ENCODE measurements at places on chromosomes 1 and 21. TPM values are rescaled to one million over a fixed set of nuclear protein-coding genes. Genes with fewer than 3 reads are reported as not detected.

- DNase-seq, result no peak
These were observed 879 bp upstream of the WLS start for GRCh38 chr1:68233202-68233601.

GRCh38 chr1:35577071-35577998 lies 4.2 kb downstream of the TFAP2E start:
- DNase-seq, result no peak

- DNase-seq, result no peak
These were observed 5.7 kb downstream of the DNAJC11 start for GRCh38 chr1:6695868-6696267.

- no peak for DNase-seq
These were observed 183.5 kb downstream of the HMCN1 start for GRCh38 chr1:185917646-185918045.

DNA sequence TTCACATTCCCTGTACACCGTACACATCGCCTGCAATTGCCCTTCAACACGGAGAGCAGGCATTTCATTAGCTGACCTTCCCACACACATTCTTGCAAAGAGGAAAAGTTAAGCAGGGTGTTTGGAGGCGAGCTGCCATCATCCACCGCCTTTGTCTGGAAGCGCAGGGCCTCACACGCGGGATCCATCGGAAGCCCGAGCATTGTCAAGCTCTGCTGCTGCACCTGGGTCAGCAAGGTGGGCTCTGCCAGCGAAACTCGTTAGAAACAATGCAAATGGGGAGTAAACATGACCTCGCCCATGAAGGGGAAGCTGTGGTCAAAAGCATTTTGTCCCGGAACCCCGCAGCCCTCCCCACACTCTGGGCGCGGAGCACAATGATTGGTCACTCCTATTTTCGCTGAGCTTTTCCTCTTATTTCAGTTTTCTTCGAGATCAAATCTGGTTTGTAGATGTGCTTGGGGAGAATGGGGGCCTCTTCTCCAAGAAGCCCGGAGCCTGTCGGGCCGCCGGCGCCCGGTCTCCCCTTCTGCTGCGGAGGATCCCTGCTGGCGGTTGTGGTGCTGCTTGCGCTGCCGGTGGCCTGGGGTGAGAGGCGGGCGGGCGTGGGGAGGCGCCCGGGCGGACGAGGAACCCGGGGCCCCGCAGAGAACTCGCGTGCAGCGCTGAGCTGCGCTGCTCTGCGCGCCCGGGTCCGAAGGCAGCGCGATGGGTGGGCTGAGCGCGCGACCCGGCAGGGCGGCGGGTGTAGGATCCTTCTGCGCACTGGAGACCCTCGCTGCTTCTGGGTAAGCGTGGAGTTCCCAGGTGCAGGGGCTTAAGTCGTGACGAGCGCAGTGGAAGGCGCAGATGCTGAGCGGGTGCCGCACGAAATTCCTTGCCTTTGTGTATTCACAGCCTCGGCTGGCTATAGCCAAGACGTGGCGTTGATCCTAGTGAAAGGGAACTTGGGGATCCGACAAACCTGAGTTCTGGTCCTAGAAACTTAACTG lies at the start of gene CR1:
Gene CR1 (plus strand): TSS at position 357 of the 992 bp plus-strand sequence. CDS start 111 bp downstream, at position 468.
- DNase-seq, result peak; percentile 5

DNA sequence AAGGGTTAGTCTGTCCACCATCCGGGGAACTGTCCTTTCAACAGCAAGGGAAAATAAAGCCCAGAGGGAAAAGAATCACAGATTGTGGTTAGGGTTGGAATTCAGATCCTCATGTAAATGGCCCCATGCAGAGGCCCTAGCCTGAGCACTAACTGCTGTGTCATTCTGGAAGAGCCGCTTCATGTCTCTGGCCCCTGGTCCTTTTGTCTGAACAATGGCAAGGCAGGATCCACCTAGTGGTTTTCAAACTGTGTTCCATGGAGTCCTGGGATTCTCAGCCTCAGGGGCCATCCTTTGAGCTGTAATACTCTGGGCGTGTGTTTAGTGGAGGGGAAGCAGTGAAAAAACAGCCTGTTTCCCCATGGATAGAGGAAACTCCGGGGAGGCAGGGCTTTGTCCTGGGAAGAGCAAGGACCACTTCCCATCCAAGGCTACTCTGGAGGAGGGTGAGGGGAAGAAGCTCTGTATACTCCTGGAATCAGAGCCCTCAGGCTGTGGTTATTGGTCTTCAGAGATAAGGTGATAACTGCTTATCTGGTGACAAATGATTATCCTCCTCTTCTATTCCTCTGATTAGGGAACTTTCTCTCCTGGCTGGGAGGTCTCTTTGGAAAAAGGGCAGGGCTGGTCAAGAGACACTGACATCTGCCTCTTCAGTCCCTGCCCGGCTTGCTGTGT lies 19.2 kb downstream of the PAX7 start:
- no peak for DNase-seq

DNA sequence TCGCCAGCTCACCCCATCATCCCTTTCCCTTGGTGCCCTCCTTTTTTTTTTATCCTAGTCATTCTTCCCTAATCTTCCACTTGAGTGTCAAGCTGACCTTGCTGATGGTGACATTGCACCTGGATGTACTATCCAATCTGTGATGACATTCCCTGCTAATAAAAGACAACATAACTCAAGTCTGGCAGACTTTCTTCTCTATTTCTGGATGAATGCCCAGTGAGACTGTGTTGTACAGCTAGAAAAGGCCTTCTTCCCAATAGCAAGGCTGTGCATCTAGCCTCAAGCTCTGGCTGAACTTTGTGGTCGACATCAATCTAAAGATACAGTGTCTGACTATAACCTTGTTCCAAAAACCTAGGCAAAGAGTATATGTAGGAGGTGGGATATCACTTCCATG lies 6.4 kb downstream of the IL24 start:
- DNase-seq, result no peak

GRCh38 chr1:165768513-165769394 lies at the start of gene TMCO1:
TSS of gene TMCO1 (minus strand) at chr1:165768868. CDS start at chr1:165768751, 117 bp downstream.
- DNase-seq, result peak; percentile 83

- no peak for DNase-seq
These were observed 72.1 kb downstream of the NEK7 start for GRCh38 chr1:198228925-198229324.

DNA sequence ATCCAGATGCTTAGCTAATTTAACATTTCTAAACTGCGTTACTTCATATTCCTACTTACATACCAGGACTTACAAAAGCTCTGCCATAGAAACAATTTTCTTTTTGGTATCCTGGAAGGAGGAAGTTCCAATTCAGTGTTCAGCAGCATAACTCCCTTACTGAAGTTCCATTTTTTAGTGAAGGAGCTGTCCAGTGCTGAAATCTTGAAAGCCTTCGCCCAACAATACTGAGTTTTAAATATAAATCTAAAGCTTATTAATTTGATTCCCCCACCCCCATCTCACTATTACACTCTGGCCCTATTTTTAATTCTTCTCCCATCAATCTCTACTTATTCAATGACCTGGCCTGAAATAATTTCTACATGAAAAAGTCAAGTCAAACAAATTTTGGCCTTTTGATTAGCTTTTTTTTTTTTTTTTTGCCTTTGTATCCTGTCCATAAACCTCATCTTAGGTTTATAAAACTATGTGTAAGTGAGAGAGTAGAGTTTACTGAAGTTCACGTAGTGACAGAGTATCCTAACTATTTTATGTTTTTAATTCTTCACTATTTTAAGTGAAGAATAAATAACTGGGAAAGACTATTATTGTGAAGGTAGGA lies 323.0 kb upstream of the PLD5 start:
- DNase-seq, result peak; percentile 6

GRCh38 chr21:32726839-32727686 lies 750 bp downstream of the SYNJ1 start:
- DNase-seq, result peak; percentile 6

GRCh38 chr21:38772646-38773045 lies 33.1 kb upstream of the ETS2 start:
- DNase-seq, result no peak

DNA sequence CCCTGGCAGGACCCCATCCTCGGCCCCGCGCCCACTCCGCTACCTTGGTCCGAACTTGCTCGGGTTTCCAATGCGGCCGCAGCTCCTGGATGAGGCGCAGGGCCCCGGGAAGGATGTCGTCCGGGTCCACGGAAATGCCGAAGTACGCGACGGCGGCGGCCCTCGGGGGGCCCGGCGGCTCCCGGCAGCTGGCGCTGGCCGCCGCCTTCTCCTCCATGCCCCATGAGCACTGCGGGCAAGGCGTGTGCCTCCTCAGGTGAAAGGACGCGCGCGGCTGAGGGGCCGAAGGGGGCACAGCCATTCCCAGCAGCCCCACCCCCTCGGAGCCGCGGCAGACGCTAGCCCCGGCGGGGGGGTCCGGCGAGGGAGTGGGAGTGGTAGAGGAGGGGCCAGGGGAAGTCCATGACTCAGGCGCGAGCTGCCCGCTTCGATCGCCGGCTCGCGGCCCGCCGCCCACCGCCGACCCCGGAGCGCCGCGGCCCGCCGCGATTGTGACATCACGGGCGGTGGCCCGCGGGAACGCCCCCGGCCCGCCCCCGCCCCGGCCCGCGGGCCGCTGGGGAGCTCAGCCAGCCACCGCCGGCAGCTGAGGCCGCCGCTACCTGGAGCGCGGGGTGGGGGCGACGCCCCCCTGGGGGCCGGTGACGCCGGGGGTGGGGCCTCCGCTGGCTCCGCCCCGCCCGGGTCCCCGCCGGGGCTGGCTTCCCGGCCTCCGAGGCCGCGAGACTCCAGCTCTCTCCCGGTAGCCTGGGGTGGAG lies at the start of gene ETNK2:
Gene ETNK2 (minus strand): TSS at position 493 of the 758 bp plus-strand sequence. CDS start 192 bp downstream, at position 301.
- peak; percentile 55 for DNase-seq

- DNase-seq, result no peak
These were observed 59.4 kb upstream of the ZBTB18 start for GRCh38 chr1:243991650-243992049.

GRCh38 chr1:40390857-40391256 lies 17.3 kb downstream of the SMAP2 start:
- no peak for DNase-seq

GRCh38 chr1:169368406-169368769 lies 393 bp downstream of the BLZF1 start:
- DNase-seq, result peak; percentile 5

DNA sequence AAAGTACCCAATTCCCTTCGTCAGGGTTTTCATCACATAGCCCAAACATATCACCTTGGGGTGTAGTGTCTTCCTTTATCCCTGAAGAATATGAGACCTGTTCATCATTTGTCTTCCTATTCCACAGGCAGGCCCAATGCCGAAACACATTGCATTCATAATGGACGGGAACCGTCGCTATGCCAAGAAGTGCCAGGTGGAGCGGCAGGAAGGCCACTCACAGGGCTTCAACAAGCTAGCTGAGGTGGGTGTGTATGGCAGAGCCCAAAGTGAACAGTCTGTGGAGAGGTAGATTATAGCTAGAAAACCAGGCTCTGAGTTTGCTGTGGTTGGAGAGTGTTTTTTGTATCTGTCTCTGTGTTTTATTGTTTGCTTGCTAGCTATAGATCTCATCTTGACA lies 5.9 kb downstream of the DHDDS start:
- no peak for DNase-seq

- DNase-seq, result no peak
These were observed 97.4 kb upstream of the TNR start for GRCh38 chr1:175840787-175841186.

GRCh38 chr1:3308053-3308452 lies 146.4 kb upstream of the ARHGEF16 start:
- no peak for DNase-seq

GRCh38 chr1:41578712-41579335 lies 94.3 kb upstream of the EDN2 start:
- no peak for DNase-seq

DNA sequence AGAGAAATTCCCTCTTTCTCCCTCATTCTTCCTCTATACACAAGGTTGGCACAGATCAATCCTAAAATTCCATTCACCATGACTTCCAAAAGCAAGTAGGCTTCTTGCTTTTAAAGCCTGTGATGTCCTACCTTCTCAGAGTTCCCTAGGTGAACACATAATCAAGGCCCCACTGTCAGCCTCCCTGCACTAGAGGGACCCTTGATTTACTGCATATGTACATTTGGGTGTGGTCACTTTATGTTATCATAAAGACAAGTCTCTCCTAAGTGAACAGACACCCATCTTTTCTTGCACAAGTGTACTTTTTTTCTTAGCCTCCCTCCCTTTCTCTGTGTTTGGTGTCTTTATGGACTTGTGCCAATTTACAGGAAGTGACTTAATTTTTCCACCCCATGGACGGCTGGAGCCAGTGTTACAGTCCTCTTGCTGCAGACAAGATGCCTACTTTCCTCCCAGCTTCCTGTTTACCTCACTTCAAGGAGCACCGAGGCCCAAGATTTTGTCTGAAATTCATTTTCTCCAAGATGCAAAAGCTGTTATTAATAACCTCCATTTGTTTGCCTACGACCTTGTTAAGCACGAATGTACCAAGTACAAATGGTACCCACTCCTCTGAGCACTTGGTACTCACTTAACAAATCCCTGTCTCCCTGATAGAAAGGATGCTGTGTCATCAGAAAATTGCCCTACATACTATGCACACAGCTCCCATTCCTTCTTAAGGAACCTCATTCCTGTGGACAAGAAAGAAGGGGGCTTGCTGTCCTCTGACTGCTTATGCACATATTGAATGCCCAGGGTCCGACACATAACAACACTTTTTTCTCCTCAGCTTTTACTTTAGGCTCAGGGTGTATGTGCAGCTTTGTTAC lies 82.8 kb upstream of the SLC44A3 start:
- DNase-seq, result no peak

DNA sequence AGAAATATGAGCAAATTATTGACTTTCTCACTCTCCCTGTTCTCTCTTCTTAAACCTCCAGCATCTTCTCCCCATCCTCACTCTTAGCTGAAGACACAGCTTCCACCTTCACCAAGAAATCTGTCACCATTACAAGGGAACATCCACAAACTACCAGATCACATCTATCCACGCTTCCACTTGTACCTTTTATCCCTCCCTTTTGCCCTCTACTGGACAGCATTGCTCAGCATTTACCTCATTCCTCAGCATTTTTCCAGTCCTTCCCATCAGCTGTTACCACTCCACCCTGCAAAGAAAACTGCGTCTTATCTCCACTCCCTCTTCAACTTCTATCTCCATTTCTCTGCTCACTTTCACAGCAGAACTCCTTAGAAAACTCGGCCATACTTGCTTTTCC lies 42.6 kb downstream of the KCNJ6 start:
- no peak for DNase-seq

DNA sequence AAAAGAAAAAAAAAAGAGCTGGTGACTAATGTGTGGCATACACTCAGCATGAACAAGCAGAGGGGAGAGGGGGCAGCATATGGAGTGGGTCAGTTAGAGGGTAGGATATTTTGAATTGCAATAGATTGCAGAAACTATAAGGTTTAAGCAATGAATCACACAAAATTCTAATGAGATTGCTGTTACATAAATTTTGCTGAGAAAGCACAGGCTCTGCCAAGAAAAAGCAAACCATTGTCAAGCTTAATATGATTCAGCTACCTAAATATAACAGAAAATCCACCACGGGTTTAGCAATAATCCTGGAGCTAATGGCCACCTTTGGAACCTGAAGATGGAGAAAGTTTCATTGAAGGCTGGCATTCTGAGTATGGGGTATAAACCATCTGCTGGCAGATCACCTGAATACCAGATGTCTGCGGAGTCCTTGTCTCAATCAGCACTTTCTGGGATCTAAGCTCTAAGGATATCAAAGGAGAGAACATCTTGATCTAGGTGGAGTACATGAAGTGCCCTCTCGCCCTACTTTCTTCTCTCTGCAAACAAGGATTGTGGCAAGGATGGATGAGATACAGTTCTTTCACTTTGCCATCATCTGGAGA lies 30.3 kb upstream of the ANGPTL7 start:
- DNase-seq, result no peak

TNFRSF1B gene
- 3.1 TPM for total RNA-seq

ILDR2 gene
- total RNA-seq, result 30.3 TPM

TNNI3K gene
- total RNA-seq, result 1.3 TPM

IFFO2 gene
- total RNA-seq, result 9.8 TPM

XCL1 gene
- 0.43 TPM for total RNA-seq

PARS2 gene
- total RNA-seq, result 7.1 TPM

SYCP1 gene
- total RNA-seq, result not detected

C2CD2 gene
- 13.0 TPM for total RNA-seq

GRIK1 gene
- 0.77 TPM for total RNA-seq

Measured in neural crest cell (in vitro differentiated cells).